SHP77 treated with DMSO at 0.1 percent for 48 hours (cell line): ENCODE measurements at places on chromosomes 12 and 14.

DNA sequence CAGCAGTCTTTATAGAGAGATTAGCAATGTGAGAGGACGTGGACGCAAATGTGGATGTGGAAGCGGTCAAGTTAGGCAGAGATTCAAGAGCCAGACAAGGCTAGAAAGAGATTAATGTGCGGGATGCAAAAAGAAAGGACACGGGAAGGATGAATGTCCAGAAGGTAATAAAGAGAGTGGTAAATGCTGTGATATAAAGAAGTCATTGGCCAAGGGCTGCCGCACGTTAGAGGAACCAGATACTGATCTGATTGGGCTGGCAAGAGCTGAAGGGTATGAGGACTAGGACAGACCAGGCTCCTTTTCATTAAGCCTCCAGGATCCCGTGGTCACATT, 59.5 kb downstream of the DHRS2 start:
- DNase-seq, result no peak

GRCh38 chr12:68638721-68639395, 28.2 kb downstream of the RAP1B start:
- no peak for DNase-seq

DNA sequence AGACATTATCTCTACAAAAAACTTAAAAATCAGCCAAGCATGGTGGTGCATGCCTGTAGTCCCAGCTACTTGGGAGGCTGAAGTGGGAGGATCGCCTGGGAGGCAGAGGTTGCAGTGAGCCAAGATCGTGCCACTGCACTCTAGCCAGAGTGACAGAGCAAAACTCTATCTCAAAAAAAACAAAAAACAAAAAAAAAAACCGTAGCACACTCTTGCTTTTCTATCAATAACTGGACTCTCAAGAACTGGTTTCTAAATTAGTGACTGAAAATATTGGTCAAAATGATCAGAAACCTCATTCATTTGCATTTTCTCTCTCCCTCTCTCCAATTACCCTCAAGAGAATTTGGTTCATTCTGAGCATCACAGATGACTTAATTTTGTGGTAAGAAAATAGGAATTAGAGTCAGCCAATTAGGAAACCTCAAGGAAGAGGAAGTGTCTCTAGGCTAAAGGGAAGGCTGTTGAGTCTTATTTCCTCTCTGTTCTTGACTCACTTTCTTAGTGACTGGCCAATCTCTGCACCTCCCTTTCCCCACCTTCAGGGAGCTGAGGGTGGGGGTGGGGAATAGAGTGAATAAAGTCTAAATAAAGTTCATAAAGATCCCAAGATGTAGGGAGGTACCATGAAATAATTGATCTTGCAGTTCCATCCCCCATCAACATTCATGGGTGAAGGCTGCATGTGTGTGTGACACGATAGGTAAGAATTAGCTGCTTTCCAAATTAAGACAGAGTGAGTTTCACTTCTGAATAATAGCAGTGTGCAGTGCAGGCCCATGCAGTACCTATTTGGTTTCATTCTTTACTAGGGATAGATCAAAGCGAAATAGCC, 6.8 kb upstream of the PSMA6 start:
- no peak for DNase-seq

- no peak for DNase-seq
These were observed 266.8 kb downstream of the TTC6 start for GRCh38 chr14:37862263-37862662.

DNA sequence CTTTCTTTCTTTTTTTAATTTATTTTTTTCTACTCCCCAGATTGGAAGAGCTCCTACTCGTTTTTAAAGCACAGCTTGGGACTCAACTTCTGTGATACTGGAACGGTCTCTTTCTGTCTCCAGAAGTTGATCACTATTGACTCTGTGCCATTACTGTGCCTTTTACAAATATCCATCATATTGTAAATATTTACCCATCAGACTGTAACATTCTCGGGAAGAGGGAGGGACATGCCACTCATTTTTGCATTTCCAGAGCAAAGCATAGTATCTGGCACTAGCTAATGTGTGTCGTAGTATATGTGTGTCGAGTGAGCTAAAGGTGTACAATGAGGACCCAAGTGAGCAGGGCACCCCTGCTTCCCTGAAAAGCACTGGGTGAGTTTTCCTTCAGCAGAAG, 24.0 kb upstream of the GSG1 start:
- DNase-seq, result no peak

DNA sequence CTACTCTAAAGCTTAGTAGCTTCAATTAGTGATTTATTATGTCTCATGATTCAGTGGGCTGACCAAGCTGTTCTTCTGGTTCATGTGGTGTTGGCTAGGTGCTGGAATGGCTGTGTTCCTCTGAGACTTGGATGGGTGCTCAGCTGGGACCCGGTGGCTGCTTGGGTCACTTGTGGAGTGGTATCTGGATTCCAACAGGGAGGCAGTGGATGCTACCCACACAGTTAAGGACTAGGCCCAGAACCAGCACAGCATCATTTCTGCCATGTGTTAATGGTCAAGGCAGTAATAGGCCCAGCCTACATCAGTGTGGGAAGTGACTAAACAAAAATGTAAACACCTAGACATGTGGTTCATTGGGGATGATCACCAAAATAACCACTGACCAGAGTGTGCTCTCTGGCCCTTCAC, 72.2 kb downstream of the FGD4 start:
- no peak for DNase-seq

DNA sequence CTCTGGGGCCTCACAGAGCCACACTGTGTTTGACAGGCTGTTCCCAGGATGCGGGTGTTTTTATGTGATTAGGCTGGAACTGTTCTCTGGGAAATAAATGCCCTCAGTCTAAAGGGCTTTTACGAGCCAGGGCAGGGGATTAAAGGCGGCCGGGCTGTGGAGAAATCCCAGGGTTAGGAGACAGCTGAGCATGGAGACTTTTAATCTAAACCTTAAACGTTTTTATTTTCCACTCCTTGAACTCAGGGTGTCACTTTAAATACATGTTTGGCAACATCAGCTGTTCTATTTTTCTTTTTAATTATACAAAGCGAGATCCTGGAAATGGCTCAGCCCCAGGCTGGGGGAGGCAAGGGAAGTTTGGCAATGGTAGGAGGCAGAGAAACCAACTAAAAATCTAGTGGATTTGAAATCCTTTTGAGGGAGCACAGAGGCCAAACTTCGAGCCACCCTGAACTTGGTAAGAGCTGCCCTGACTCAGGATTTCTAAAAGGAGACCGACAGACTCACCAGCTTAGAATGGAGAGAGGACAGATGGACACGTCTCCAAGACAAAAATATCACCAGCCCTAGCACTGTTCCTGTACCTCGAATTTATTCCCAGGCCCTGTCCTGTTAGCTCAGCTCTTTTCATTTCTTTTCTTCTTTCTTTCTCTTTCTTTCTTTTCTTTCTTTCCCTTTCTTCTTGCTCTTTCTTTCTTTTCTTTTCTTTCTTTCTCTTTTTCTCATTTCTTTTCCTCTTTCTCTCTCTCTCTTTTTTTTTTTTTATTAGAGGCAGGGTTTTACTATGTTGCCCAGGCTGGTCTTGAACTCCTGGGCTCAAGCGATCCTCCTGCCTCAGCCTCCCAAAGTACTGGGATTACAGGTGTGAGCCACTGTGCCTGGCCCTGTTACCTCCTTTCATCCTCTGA, 15.8 kb upstream of the ORAI1 start:
- DNase-seq, result no peak

DNA sequence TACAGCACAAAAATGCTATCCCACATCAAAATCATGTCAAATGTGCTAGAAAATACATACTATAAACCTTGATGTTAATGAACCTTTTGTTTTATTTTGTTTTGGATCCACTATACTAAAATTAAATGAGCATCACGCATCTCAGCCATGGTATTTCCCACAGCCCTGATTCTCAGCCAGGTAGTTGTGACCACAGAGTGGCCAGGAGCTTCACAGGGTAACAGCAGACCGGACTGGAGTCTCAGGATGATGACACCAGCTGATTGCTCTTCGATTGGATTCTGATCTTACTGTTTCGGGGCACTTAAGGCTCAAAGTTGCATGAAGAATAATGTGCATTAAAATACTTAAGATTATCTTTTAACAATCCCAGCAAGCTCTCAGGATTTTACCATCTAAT, 134.8 kb downstream of the FOXN3 start:
- no peak for DNase-seq

GRCh38 chr14:32473464-32473855, 144.4 kb downstream of the AKAP6 start:
- no peak for DNase-seq

DNA sequence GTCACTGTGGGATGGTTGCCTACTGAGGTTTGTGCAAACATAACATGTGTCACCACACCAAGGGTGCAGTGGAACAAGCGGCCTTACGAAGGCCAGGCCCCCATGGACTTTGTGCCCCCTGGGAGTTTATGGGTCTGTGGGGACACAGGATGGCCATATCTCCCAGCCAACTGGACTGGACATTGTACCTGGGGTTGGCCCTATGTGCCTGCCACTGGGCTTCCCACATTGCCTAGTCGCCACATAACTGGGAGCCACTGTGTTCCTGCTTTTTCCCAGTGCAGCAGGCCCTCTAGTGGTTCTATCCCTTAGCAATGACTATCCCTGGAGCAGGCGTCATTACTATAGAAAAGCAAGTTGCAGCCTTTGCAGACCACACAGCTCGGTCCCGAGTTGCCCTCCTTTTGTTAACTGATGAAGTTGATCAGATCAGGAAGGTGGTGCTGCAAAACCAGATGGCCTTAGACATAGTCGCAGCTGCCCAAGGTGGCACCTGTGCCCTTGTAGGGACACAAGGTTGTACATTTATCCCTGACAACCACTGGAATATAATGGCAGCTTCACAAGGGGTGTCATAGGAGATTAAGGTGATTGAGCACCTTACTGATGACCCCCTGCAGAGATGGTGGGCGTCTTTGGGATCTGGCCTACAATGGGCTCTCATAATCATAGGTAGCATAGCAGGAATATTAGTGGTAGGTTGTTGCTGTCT, 15.2 kb upstream of the RNASE12 start:
- DNase-seq, result peak; percentile 49

GRCh38 chr12:57902478-57902969, 38.8 kb upstream of the ATP23 start:
- no peak for DNase-seq
